Sciatic nerve (tissue), 2 donors: ENCODE measurements at places on chromosomes 12 and 14.

- no peak for DNase-seq
Measured at GRCh38 chr12:24083838-24084237, 134.4 kb upstream of the SOX5 start.

DNA sequence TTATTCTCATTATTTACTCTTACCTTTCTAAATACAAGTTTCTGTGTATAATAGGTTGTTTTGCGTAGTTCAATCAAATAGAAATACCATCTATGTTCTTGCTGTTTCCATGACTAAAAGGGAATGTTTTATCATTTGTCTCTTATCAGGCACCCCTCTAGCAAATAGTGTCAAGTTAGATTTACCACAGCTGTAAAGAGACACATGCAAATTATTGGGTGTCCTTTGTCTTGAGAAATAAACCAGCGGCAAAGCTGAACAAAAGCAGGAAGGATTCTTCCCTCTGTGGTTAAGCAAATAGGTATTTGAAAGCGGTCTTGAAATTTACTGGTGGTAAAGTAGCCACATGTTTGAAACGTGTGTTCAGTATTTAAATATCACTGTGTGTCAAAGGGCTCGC is 405.9 kb downstream of the TMTC2 start:
- DNase-seq = no peak

DNA sequence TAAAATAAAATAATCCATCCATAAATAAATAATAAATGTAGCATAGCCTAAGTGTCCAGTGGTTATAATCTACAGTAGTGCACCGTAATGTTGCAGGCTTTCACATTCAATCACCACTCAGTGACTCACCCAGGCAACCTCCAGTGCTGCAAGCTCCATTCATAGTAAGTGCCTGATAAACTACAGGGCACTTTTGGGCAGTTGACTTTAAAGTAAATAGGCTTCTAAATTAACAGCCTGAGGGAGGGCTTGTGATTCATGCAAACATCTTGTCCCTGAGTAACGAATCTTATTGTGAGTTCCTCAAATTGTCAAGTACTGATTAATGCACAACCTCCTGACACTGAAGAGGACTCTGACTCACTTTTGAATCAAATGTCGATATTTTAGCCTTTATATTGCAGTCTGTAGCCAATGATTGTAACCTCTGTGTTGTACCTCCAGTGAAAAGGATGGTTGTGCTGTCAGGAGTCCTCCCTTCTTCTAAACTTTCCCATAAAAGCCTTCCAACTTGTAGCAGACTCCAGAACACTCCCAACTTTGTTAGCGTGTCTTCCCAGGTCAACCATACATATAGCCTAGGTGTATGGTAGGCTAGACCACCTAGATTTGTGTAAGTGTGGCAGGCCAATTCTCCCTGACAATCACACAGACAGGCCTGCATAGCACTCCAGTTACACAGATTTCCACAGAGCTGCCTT is 55.0 kb upstream of the BICD1 start:
- no peak for DNase-seq

GRCh38 chr14:94056579-94057308 is 24.3 kb downstream of the DDX24 start:
- DNase-seq = no peak

DNA sequence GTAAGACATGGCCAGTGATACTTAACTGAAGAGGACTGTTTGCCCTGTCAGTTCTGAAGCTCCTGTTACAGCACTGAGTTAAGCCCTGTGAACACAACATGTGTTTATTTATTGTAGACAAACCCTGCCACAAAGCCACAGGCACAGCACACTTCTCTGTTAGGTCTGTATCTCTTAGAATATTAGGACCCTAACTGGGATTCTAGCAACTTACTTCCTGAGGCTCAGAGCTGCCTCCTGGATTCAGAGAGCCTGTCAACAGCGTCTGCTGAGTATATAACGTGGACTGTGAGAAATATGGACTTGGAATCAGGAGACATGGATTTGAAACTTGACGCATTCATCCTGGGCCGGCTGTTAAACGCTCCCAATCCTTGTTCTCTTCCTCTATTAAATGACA is 135.0 kb upstream of the HIF1A start:
- no peak for DNase-seq

GRCh38 chr14:100698666-100699448 is 27.8 kb upstream of the DLK1 start:
- DNase-seq = no peak

- DNase-seq = no peak
Measured at GRCh38 chr12:58496411-58497190, 423.7 kb downstream of the LRIG3 start.
